ENCODE measurements at places on chromosomes 6 and 20.

DNA sequence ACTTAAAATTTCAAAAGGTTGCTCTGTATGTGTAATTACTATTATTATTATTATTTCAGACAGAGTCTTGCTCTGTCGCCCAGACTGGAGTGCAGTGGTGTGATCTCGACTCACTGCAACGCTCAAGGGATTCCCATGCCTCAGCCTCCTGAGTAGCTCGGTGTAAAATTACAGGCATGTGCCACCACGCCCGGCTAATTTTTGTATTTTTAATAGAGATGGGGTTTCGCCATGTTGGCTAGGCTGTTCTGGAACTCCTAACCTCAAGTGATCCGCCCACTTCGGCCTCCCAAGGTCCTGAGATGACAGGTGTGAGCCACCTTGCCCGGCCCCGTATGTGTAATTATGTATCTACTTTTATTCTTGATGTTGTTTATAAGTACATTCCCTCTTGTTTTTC is 65.3 kb upstream of the ZNF217 start:
- no peak for DNase-seq

- no peak for DNase-seq
These were observed 101.4 kb upstream of the BEND6 start for GRCh38 chr6:56853541-56853940.

DNA sequence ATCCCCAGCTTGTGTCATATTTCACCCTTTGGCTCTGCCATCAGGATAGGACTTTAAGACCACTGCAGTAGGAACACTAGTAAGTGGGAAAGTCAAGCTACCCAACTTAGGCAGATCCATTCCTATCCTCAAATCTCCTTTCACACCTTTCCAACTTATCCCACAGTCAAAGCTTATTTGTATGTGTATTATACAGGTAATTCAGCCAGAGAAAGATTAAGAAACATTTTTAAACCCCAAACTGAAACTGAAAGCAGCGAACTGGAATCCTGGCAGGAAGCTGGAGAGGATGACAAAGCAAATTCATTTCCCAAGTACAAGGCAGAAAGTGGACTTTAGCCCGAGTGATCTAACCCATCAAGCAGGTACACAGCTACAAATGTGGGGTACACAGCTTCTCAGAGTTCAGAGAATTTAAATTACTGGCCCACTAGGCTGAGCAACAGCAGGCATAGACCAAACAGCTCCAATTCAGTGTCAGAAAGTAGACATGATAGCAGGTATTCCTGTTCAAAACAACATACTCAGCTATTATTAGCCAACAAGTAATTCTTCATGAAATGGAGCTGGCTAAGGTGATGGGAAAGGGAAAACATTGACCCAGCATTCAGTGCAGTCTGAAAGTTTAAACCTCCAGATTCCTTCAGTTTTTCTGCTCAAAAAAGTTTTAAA is 39.1 kb downstream of the ILRUN start:
- peak; percentile 41 for DNase-seq

DNA sequence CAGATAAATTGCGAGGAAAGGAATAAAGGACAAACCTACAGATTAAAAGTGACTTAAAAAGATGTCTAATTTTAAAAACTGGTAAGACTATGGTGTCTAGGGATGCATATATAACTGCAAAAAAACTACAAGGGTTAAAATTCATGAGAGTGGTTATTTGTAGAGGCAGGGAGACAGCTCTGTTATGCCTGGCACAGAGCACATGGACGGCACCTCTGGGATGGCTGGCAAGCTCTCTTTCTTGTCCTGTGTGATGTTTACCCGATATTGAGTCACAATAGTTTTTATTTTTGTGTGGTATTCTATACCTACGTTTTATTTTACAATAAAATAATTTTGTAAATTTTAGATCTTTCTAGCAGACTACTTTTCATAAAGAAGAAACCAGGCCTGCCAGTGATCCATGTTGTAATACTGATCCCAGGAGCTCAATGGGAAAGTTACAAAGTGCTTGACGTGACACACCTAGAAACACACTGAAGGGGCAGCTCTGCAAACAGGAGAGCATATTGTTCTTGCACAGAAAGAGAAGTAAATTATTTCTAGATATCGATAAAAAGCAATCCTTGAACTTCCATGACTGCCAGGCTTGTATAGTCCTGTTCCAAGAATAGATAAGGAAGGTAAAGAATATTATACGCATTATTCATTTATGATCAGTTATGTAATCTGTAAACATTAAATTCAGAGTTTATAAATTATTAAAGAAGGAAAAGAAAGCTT is 290.0 kb downstream of the PTPRK start:
- no peak for DNase-seq
